ENCODE measurements at places on chromosomes 3 and 15.
A peak's percentile ranks its signal among the peaks of the same experiment; 100 is the strongest.

DNA sequence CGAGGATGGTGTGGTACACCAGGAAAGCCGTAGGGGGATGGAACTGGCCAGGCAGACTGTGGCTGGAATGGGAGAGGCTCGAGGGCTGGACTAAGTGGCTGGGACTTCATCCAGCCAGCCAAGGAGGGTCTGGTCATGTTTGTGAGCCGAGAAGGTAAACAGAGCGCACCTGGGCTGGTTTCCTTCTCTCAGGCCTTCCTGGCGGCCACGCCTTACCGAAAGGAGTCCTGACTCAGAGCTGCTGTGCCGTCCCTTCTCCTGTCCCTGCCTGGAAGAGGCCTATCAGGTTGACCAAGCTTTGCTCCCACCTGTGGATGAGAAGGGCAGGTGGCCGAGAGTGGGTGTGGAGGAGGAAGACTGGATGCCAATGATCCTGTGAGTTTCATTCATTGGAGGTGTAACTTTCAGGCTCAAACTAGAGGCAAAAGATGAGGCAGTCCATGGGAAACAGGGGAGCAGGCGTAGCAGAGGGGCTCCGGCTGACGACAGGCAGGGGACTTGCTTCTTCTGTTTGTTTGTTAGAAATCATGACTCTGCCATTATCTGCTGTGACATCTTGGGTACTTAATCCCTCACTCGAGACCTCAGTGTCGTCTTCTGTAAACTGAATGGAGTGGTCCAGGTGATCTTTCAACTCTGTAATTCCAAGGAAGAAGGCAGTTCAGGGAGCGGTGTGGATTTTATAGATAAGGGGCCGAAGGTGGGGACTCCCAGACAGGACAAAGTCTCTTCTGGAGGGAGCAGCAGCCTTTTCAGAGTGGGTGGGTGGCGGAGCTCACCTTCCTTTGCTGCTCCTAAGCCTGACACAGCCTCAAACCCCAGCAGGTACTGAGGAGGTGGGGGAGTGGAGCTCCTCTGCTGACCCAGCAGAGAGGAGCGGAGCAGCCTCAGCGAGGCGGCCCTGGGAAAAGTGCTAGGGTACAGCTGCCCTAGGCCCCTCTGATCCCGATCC is 71.8 kb upstream of the GATM start:
- DNase-seq = no peak

DNA sequence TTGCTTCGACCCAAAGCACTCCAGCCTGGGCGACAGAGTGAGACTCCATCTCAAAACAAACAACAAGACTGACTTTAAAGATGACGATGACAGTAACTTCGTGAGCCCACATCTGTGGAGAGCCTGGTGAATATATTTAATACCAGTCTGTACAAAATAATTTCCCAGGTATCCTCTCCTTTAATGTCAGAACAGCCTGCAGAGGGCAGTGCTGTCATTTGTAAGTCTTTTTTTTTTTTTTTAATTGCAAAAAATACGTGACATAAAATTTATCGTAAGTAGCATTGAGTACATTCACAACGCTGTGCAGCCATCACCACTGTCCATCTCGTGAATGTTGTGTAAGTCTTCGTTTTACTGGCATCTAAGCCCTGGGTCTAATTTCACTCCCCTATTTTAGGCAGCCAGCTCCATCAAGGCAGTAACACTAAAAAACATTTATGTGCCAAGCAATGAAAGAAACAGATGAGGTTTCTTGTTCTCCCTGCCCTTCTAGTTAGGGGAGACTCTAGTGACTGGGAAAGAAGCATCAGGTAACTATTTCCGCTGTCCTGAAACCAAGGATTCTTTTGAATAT is 1.4 kb downstream of the HTD2 start:
- DNase-seq = peak; percentile 57

- peak; percentile 54 for DNase-seq
Observed at GRCh38 chr3:4824926-4825325, 154.3 kb upstream of the BHLHE40 start.

- no peak for DNase-seq
Observed at GRCh38 chr3:68239542-68239941, 585.1 kb upstream of the SUCLG2 start.

- DNase-seq = no peak
Observed at GRCh38 chr3:126118591-126118990, 34.7 kb upstream of the SLC41A3 start.

DNA sequence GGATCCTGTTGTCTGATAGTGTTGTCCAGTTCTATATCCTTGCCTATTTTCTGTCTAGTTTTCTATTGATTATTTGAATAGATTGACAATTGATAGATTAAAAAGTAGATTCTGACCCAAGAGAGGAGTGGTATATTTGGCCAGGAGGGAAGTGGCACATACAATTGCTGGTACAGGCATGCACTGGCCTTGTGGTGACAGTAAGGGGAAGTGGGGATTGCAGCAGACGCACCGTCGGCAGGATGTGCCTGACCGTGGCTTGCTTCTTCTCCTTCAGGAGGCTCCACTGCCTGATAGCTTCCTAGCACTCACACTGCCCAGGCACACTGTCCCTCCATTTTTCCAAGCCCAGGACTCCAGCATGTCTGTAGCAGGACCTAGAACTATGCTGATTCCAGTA is 10.5 kb downstream of the GABRG3 start:
- DNase-seq = no peak

- no peak for DNase-seq
Observed at GRCh38 chr3:15520185-15520584, 1.3 kb downstream of the COLQ start.

DNA sequence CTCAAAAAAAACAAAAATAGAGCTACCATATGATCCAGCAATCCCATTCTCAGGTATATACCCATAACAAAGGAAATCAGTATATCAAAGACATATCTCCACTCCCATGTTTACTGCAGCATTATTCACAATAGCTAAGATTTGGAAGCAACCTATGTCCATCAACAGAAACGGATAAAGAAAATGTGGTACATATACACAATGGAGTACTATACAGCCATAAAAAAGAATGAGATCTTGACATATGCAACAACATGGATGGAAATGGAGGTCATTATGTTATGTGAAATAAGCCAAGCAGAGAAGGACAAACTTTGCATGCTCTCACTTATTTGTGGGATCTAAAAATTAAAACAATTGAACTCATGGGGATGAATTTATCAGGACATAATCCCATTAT is 19.6 kb downstream of the PEAK1 start:
- DNase-seq = no peak

GRCh38 chr3:114442246-114442645 is 148.4 kb downstream of the TIGIT start:
- no peak for DNase-seq

DNA sequence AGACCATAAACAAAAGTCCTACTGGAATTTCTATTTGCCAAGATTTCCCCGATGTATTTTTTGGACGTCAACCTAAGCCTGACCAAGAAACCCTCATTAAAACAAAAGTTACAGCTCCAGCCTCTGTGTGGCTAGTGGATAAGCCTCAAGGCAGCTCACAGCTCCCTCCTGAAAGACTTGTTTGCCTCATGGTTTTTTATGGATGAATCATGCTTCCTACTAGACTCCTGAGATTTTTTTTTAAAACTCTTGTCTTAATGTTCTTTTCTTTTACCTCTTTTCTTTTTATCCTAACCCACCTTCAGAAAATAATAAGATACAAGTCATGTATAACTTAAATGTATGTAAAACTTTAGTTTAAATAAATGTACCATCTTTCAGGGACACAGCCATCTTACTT is 52.4 kb downstream of the SUCNR1 start:
- DNase-seq = no peak

DNA sequence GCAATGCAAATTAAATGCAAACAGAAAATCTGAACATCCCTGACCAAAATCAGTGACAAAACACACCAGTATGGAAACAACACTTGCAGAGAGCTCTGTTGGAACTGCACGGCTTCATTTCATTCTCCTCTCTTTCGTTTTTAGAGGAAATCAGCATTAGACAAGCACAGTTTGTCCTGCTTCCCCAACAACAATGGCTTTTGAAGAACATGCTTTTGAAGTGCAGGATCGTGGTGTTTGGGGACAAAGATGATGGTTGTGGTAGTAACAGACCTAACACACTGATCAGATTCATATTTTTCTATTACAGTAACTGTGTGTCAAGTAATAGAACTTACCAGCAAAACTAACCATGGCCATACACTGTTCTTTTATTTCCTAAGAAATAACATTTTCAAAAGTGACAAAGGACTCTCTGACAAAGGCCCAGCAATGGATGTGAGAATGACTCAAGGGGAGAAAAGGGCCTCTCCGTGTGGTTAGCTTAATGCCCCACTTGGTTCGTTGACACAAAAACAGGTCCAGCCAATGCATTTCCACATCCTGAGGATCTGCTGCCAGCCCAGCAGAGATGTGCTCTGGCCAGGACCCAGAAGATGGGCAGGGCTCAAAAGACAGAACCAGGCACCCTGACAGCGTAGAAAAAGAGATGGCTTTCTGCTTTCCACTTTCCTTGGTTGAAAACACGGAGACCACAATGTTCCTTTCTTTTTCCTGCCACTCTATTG is 84.1 kb downstream of the CCNL1 start:
- no peak for DNase-seq

DNA sequence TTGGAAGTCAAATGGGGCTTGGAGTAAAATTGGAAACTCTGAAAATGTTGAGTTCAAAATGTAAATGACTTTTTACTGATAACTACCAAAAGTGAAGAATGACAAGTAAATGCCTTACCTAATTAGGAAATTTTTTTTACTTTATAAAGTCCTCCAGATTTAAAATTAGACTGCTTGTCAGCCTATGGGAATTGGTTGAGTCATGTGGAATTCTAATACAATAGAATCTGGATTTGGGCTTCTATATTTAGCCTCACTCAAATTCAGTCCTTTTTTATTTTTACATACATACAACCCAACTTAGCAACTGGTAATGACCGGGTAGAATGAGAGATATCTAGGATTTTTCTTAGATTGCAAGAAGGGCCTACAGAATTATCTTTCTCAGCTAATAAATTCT is 158.9 kb upstream of the CADPS start:
- DNase-seq = no peak

- DNase-seq = no peak
Observed at GRCh38 chr3:190562866-190563510, 49.1 kb downstream of the IL1RAP start.

GRCh38 chr3:86578071-86578470 is 412.9 kb downstream of the VGLL3 start:
- no peak for DNase-seq

DNA sequence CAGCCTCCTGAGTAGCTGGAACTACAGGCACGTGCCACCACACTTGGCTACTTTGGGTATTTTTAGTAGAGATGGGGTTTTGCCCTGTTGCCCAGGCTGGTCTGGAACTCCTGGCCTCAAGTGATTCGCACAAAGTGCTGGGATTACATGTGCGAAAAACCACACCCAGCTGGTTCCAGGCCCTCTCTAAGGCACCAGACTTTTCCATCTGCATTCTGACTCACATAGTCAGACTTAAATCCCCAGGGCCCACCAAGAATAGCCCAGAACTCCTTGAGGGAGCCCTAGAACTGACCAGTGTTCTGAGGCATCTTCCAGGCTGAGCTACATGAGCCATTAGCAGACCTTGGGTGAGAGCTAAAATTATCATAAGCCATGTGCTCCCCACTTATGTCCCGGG is 68.1 kb downstream of the NMD3 start:
- no peak for DNase-seq

DNA sequence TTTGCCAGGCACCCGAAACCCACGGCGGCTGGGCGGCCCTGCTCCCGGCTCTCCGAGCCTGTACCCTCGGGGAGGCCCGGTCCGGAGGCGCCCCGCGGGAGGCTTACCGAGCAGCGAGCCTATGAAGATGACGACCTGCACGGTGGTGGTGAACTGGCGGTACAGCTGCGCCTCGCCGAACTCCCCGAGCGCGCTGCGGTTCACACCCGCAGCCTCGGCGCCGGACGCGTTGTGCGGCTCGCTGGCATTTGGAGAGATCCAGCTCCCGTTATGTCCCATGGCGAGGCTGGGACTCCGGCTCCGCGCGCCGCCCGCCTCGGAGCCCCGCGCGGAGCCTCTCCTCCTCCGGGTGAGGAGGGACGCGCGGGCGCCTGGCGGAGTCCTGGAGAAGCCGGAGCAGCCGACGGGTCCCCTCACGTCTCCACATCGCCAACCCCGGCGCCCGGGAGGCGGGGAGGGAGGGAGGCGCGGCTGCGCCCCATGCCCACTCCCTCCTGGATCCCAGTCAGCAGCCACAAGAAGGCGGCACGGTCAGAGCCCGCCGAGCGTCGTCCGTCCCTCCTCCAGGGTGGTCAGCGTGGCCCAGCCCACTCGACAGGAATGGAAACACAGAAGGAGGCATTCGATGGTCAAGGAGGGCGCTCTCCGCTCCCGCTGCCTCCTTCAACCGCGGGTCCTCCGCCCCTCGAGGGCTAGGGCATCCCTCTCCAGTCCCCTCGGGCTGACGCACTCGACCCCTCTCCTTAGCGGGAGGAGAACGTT is at the start of gene GPR176:
Gene GPR176 (minus strand): TSS at position 519 of the 762 bp plus-strand sequence. CDS start 240 bp downstream, at position 279.
- peak; percentile 77 for DNase-seq

DNA sequence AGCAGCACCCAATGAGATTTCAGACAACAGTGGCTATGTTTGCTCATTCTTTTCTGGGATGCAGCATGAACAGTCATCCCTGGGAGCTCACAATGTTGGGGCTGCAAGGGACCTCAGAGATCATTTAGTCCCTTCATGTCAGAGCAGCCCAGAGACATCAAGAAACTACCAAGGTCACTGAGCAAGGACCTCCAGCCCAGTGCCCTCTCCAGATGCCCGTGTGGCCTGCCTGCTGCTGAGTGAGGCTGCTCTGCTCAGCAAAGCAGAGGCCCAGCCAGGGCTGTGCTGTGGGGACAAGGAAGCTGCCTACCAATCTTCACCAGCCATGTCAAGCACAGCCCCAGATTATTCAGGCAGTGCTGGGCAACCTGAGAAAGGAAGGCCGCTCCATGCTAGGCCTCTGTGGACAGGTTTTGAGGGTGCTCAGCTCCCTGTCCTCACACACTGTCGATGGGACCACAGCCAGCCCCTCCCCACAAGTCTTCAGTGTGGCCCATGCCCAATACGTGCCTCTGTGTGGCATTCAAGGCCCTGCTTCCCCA is 99.7 kb downstream of the DAPK2 start:
- DNase-seq = no peak

- DNase-seq = peak; percentile 75
Observed at GRCh38 chr3:149879872-149880271, 66.9 kb downstream of the RNF13 start.

GRCh38 chr3:110419096-110419495 is 652.5 kb upstream of the NECTIN3 start:
- peak; percentile 57 for DNase-seq

Measured in mesendoderm (in vitro differentiated cells).